Gastrocnemius medialis (tissue), 4 donors: ENCODE measurements at places on chromosomes 7 and 10. TPM values are rescaled to one million over a fixed set of nuclear protein-coding genes. Genes with fewer than 3 reads are reported as not detected.

GRCh38 chr10:122249991-122250750, 20.9 kb upstream of the BTBD16 start:
- no peak overlapping the region for H3K4me3 ChIP-seq
- no peak for DNase-seq
- H3K27ac ChIP-seq = no peak overlapping the region
- no peaks in the 10 kb centered on the region for H3K4me1 ChIP-seq
- H3K27me3 ChIP-seq = no peaks in the 10 kb centered on the region

- no peak overlapping the region for H3K27ac ChIP-seq
- no peaks in the 10 kb centered on the region for H3K27me3 ChIP-seq
- no peak overlapping the region for H3K4me3 ChIP-seq
- DNase-seq = no peak
- H3K36me3 ChIP-seq = no peaks in the 10 kb centered on the region
Measured at GRCh38 chr10:106555599-106555998, 608.9 kb downstream of the SORCS1 start.

Gene H2AZ2
- 141 TPM for total RNA-seq

- H3K27ac ChIP-seq = peak overlapping the region; percentile 67
- DNase-seq = no peak
- H3K4me1 ChIP-seq = peaks cover 86% of the 10 kb centered on the region
- no peak overlapping the region for H3K4me3 ChIP-seq
- H3K36me3 ChIP-seq = no peaks in the 10 kb centered on the region
Measured at GRCh38 chr10:124677749-124678556, 66.2 kb downstream of the FAM53B start.

Gene THSD7A
- 0.58 TPM for total RNA-seq

GRCh38 chr10:111018021-111018420, 58.8 kb upstream of the ADRA2A start:
- no peaks in the 10 kb centered on the region for H3K4me1 ChIP-seq
- no peak overlapping the region for H3K4me3 ChIP-seq
- H3K27ac ChIP-seq = no peak overlapping the region

- H3K27ac ChIP-seq = no peak overlapping the region
- no peaks in the 10 kb centered on the region for H3K27me3 ChIP-seq
- DNase-seq = no peak
- no peak overlapping the region for H3K4me3 ChIP-seq
- no peaks in the 10 kb centered on the region for H3K4me1 ChIP-seq
Measured at GRCh38 chr7:91411060-91411459, 146.8 kb downstream of the FZD1 start.

DNA sequence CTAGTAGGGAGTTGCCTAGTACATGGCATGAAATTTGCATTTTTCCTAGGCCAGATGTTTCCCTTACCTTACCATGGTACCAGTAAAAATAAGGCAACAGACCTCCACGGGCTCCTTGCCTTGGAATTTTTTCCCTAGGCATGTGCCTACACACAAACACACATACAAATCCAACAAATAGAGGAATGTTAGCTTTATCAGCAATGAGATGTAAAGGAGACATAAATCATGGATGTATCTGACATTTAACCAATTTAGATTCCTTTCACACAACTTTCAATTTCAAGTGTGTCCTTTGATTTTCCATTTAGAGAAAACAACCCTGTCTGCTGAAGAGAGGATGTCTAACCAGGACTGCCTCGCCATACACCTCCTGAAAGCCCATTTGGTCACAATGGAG, 209.7 kb upstream of the SP4 start:
- no peaks in the 10 kb centered on the region for H3K36me3 ChIP-seq
- H3K27me3 ChIP-seq = no peaks in the 10 kb centered on the region
- no peaks in the 10 kb centered on the region for H3K4me1 ChIP-seq

DNA sequence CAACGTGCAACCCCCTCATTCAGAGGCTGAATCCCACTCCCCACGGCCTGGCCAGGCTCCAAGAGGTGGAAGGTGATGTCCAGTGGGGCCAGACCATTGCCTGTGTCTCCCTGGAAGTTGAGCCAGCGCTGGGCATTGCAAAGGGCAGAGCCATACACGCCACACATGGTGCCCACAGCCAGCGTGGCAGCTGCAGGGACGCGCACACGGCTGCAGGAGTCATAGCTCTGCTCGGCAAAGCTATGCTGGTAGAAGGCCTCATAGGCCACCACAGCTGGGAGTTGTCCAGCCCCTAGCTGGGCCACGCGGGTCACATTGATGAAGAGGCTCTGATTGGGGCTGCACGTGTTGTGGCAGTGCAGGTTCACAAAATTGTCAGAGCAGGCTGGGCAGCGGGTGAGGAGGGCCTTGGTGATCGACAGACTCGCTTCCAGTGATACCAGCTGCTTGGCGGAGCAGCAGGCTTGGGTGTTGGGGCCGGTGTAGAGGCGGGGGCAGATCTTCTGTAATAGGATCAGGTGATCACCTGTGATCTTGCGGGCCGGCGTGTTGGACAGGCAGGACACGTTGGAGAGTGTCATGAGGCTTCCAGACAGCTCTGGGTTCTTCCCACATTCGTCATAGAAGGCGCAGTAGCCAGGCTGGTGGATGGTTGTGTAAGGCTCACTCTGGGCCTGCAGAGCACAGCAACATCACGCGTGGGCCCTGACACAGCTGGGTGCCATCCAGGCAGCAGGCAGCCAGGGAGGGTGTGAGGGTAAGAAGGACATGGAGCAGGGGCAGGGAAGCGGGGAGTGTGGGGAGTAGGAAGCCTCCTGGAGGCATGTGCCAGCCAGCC, 1.2 kb downstream of the NPC1L1 start:
- no peak overlapping the region for H3K27ac ChIP-seq
- no peaks in the 10 kb centered on the region for H3K27me3 ChIP-seq
- no peaks in the 10 kb centered on the region for H3K4me1 ChIP-seq
- no peaks in the 10 kb centered on the region for H3K36me3 ChIP-seq
- H3K4me3 ChIP-seq = no peak overlapping the region

DNA sequence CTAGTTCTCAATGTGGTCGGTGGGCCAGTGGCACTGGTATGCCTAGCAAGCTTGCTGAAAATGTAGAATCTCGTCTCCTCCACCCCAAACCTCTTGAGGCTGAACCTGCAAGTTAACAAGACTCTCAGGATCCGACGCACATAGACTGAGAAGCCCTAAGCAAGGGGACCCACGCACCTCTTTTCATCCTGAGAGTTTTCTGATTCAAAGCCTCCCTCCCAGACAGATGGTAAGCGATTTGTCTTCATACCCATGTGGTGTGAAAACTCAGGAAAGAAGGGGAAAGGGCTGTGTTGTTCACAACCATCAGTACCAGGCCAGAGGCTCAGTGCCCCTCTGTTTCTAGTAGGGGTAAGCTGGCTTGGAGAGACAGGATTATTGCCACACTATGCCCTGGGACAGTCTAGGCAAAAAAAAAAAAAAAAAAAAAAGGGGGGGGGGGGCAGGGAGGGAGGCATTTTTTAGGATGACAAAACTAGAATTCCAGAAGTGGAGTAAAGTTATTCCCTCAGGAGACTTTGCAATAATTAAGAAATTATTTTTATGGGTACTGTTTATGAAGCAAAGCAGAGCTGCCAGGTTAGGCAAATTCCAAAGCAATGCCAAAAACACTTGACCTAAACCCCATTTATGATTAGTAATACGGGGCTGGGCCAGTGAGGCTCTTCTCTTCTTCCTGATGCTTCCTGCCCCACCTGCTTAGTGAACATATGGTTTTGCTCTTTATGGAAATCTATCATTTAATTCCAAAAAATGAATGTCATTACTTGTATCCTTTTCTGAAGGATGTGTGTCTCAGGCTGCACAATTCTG, 117.6 kb upstream of the PDLIM1 start:
- H3K27me3 ChIP-seq = no peaks in the 10 kb centered on the region
- peak overlapping the region; percentile 98 for H3K27ac ChIP-seq
- DNase-seq = no peak
- peaks cover 93% of the 10 kb centered on the region for H3K4me1 ChIP-seq

DNA sequence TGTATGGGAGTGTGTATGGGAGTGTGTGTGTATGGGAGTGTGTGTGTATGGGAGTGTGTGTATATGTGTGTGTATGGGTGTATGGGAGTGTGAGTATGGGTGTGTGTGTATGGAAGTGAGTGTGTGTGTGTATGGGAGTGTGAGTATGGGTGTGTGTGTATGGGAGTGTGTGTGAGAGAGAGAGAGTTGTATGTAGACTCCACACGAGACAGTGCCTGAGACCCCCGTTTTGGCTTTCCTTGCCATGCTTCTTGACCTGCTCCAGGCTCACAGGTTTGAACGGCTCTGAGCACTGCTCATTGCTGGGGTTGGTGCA, 49.7 kb downstream of the COL17A1 start:
- no peaks in the 10 kb centered on the region for H3K4me1 ChIP-seq
- H3K4me3 ChIP-seq = no peak overlapping the region
- H3K27ac ChIP-seq = no peak overlapping the region
- no peaks in the 10 kb centered on the region for H3K36me3 ChIP-seq

GRCh38 chr10:10205906-10206305, 811.8 kb upstream of the CELF2 start:
- H3K27ac ChIP-seq = no peak overlapping the region
- DNase-seq = no peak
- H3K4me3 ChIP-seq = no peak overlapping the region
- H3K27me3 ChIP-seq = no peaks in the 10 kb centered on the region
- H3K36me3 ChIP-seq = no peaks in the 10 kb centered on the region

DNA sequence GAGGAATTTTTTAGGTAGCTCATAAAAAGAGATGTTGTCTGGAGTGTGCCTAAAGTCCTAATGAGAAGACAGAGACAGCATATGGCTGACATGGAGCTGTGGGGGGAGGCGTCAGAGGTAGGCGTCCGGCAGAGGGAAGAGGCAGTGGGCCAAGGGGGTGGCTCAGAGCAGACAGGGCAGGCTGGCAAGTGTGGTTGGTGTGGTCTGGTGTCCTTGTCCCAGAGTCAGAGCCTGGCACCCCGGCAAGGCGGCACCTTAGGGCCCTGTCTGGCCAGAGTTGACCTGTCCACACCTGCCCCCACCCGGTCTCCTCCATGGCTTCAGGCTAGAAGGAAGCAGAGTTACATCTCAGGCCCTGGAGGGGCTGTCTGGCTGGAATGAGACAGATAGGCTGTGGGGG, 220.3 kb upstream of the ZNF32 start:
- H3K27ac ChIP-seq = peak overlapping the region; percentile 65
- H3K27me3 ChIP-seq = no peaks in the 10 kb centered on the region
- no peak for DNase-seq
- no peak overlapping the region for H3K4me3 ChIP-seq
- H3K36me3 ChIP-seq = no peaks in the 10 kb centered on the region
- peaks cover 9% of the 10 kb centered on the region for H3K4me1 ChIP-seq

DNA sequence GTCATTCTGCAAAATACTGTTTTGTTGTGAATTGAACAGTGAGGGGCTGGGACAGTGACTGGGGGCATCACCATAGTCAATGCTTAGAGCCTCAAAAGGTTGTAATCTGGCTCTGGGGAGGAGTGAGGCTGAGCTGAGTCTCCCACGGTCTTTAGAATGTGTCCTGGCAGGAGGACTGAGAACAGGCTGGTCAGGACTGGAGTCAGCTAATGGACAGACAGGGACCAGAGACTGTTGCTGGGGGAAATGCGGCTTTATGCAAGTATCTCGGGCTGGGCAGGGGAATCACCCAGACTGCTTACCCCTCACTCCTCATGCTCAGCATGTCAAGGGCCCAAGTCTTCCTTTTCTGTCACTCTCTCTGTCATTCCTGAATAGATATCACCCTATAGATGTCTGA, 346.5 kb downstream of the TYW1 start:
- peaks cover 65% of the 10 kb centered on the region for H3K4me1 ChIP-seq
- no peaks in the 10 kb centered on the region for H3K27me3 ChIP-seq
- no peak for DNase-seq
- no peak overlapping the region for H3K4me3 ChIP-seq
- peaks cover 63% of the 10 kb centered on the region for H3K36me3 ChIP-seq

DNA sequence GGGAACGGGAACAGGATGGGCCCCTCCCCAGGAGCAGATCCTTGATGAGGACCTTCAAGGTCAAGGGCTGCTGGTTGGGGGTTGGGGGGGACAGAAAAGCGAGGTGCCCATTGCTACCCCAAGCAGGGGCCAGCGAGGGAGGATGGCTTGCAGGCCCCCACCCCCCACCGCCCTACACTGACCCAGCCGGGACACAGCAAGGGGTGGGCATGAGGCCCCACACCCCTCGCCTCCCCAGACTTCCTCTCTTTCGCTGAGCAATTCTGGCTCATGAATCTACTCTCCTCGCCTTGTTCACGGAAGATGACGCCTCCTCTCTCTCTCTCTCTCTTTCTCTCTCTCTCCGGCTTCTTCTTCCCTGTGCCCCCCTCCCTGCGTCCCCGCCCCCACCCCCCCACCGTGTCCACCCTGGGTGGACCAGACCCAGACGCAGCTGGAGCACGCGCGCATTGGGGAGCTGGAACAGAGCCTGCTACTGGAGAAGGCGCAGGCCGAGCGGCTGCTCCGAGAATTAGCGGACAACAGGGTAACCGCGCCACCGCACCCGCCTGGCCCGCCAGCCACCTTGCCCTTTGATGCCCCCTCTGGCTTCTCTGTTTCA, 81.1 kb upstream of the GTF2IRD1 start:
- no peak overlapping the region for H3K4me3 ChIP-seq
- no peaks in the 10 kb centered on the region for H3K27me3 ChIP-seq
- no peaks in the 10 kb centered on the region for H3K4me1 ChIP-seq
- H3K27ac ChIP-seq = no peak overlapping the region
- H3K36me3 ChIP-seq = no peaks in the 10 kb centered on the region
- no peak for DNase-seq

Gene COBL
- 164 TPM for total RNA-seq

DNA sequence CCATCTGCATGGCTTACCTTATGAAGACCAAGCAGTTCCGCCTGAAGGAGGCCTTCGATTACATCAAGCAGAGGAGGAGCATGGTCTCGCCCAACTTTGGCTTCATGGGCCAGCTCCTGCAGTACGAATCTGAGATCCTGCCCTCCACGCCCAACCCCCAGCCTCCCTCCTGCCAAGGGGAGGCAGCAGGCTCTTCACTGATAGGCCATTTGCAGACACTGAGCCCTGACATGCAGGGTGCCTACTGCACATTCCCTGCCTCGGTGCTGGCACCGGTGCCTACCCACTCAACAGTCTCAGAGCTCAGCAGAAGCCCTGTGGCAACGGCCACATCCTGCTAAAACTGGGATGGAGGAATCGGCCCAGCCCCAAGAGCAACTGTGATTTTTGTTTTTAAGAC, 12.4 kb downstream of the DUSP5 start:
- H3K27me3 ChIP-seq = no peaks in the 10 kb centered on the region
- DNase-seq = no peak
- H3K36me3 ChIP-seq = no peaks in the 10 kb centered on the region
- no peak overlapping the region for H3K27ac ChIP-seq
- H3K4me3 ChIP-seq = no peak overlapping the region
